ENCODE measurements at places on chromosomes 6 and 20.

DNA sequence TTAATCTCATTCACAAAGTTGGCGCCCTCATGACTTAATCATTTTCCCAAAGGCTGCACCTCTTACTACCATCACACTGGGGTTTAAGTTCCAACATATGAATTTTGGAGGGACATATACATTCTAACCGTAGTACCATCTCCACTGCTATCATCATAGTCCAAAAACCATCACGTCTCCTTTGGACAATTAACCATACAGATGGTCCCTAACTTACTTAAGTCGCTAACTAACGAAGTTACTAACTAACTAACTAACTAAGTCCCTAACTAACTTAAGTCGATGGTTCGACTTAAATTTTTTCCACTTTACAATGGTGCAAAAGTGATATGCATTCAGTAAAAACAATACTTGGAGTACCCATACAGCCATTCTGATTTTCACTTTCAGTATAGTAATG lies 24.0 kb upstream of the TBC1D22B start:
- no peak for DNase-seq

- DNase-seq: no peak
Measured at GRCh38 chr6:128295670-128296069, 224.7 kb downstream of the PTPRK start.

- no peak for DNase-seq
Measured at GRCh38 chr6:123812621-123813020, 9.0 kb downstream of the NKAIN2 start.

GRCh38 chr20:2872459-2873009 lies 747 bp upstream of the PTPRA start:
- peak; percentile 52 for DNase-seq

DNA sequence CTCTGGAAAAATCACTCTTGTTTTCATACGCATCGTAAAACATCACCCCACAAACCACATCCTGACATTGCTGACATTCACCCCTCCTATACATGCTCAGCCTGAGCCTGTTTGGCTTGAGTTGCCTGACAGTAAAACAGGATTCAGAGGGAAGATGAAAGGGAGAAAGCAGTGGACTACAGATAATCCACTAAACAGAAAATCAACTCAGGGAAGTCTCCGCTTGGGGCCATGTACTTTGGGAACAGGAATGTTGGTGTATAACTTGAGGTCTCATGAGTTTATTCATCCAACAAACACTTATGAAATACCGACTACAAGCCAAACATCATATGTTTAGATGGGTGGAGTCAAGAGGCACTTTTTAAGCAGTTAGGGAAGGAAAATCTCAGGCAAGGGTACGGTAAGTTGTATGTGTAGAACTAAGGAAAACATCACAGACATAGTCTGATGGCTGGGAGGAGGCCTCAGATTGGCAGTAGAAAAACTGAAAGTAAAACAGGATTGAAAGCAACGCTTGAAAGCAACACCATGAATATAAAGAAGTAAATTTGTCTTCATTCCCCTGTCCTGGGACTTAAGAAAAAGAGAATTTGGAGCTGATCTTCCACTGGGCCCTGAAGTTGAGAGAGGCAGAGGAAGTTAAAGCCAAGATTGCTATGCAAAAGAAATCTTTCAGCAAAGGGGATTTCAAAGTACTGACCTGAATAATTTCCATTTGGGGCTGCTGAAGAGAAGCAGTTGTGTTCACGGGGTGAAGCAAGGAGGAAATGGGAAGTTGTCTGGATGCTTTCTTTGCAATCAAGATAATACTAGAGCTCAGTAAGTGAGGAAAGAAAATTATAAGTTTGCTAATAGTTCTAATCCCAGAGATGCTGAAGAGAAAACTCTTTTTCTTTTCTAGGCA lies 28.8 kb downstream of the PDE7B start:
- peak; percentile 22 for DNase-seq

DNA sequence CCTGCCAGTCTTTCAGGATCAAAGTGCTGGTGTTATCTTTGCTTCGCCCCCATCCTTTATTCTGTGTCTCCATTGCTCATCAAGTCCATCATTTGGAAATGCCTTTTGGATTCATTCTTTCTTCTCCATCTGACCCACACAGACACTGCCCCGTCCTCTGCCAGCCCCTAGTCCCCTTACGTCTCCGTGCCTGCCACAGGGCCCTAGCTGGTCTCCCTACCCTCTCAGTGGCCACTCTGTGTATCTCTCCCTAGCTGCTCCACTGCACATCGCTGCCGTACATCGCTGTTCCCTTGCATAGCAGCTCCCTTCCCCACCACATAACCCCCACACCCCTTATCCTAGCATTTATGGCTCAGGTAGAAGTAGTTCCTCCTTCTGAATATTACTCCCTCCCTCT lies 15.7 kb downstream of the PPP1R3G start:
- no peak for DNase-seq

- no peak for DNase-seq
Measured at GRCh38 chr6:44386364-44386928, 1.1 kb upstream of the CDC5L start.

GRCh38 chr20:63151554-63152321 lies 64.2 kb downstream of the YTHDF1 start:
- no peak for DNase-seq
